ENCODE measurements at places on chromosomes 3 and 15.

- no peak for DNase-seq
Observed at GRCh38 chr3:14253022-14253706, 74.5 kb downstream of the LSM3 start.

- no peak for DNase-seq
Observed at GRCh38 chr15:60370105-60370868, 27.5 kb downstream of the ANXA2 start.

- DNase-seq, result peak; percentile 6
Observed at GRCh38 chr15:93974804-93975481, 256.4 kb upstream of the MCTP2 start.

DNA sequence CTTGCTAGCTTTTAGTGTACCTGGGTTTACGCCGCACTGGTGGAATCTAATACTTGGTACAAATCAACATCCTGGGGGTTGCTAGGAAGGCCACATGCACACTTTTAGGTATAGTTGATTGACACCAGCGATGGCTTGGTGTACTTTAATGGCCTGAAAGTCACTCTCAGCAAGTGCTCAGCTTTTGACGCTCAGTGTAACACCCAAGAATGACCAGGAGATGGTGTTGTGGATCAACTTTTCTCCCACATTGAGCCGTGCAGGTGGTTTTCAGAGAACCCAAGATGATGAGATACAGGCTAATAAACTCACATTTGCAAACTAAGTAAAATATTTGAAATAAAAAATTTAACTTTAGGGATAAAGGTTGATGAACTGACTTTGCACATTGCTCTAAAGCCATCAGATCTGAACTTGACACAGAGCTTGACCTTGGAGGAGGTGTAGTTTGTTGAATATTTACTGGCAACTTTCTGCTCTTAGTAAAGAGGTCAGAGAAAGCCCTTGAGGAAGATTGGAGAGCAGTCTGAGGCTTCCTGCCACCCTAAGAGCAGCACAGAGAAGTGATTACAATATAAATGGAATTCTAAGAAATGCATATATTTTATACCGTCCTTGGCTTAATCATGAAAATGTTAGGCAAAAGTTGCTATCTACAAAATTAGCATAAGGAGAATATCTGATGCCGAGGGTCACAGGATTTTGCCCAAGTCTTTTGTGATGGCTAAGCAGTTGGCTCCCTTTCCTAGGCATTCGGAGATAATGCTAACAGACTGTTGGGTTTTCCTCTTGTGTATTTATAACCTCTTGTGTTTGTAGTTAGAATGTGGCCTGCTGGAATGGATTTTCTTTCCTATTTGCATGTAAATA lies 143.4 kb upstream of the RASGRP1 start:
- no peak for DNase-seq

- DNase-seq, result no peak
Observed at GRCh38 chr3:30353711-30354467, 252.5 kb upstream of the TGFBR2 start.

GRCh38 chr3:183466575-183466974 lies 38.2 kb upstream of the MCF2L2 start:
- DNase-seq, result no peak

- DNase-seq, result no peak
Observed at GRCh38 chr3:9809615-9810432, at the start of gene TTLL3. Gene TTLL3 (plus strand): TSS chr3:9810262. CDS start chr3:9810662, 400 bp downstream.

DNA sequence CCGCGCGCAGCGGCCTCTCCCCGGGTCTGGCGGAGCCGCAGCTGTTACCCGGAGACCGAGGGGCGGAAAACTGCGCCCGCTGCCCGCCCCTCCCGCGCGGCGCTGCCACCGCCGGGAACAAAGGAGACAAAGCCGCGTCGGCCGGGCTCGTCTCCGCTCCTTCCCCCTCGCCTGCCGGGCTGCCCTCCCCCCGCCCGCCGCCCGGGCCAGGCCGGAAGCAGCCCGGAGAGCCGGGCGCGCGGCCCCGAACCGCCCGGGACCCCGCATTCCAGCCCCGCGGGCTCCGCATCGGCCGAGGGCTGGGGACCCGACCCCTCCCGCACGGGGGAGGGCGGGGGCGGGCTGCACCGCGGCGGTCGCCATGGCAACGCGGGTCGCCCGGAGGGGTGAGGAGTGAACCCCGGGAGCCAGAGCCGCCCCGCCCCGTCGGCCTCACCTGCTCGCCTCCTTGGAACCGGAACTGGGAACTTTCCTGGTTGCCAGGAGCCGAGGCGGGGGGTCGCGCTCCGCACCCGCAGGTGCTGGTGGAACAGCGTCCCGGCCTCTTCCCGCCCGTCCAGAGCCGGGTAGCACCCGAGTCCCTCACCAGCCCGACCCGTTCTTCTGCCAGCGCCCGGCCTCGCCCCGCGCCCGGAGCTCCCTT lies 448 bp downstream of the PLXNB1 start:
- no peak for DNase-seq

DNA sequence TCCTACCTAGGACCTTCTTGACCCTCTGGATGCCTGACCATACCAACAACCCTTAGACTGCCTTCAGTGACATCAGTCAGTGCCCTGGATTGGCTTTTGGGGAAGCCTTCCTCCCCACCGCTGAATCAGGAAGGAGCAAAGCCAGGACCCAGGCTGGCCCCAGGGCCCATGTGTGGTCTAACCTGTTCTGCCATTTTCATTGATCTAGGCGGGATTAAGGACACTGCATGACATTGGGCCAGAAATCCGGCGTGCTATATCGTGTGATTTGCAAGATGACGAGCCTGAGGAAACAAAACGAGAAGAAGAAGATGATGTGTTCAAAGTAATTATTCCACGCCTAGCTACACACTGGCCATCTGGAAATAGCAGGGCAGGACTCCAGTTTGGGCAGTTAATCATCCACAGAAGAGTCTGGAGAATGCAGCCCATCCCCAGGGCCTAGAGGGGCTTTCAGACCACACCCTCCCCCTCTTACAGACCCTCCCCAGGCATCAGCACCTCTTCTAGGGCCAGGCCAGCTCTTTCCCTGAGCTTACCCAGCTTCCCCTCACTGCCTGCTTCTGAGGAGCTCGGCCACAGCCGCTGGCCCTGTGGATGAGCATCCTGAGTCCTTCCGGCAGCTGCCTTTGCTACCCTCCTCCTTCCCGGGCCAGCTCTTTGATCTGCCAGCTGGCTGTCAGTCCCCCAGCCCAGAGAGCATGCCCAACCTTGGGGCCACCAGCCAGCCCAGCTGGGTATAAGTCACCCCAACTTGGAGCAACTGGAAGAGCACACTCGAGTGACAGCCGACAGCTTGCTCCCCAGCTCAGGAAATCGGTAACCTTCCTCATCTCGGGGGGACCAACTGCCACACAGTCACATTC lies 45.9 kb downstream of the CHDH start:
- no peak for DNase-seq

- DNase-seq, result no peak
Observed at GRCh38 chr15:73924171-73924921, 1.9 kb upstream of the LOXL1 start.

GRCh38 chr3:70736009-70736408 lies 423.6 kb upstream of the MDFIC2 start:
- DNase-seq, result no peak

DNA sequence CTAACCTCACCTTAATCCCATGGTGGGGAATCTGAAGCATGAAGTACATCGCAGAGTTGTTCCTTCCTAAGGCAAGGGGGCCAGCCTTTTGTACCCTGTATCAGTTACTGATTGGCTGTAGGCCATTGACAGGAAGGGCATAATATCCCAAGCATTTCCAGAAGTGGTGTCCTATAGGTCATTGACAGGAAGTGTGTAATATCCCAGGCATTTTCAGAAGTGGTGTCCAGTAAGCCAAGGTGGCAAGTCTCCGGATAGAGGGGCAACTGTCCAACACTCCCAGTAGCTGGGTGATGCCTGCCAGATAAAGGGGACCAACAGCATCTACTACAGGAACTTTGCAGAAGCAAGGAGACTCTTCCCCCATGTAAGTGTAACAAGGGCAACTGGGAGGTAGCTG lies 52.1 kb upstream of the MYRIP start:
- DNase-seq, result no peak

DNA sequence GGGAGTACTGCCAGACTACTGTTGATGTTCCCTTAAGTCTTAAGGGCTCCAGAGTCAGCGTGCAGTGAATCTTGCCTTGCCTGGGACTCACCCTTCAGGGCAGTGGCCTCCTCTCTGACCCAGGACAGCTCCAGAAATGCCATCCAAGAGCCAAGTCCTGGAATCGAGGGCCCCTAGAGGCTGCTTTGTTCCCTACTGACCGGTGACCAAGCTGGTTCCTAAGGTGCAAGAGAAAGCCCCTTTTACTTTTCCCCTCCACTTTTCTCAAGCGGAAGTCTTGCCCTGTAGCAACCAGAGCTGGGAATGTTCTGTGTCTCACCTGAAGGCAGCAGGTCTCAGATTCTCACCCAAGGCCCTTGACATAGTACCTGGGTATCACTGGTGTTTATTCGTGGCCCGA lies 238.0 kb downstream of the DOCK3 start:
- no peak for DNase-seq

GRCh38 chr15:70493376-70493775 lies 270.0 kb downstream of the UACA start:
- no peak for DNase-seq

GRCh38 chr15:40871749-40872617 lies 2.1 kb downstream of the RHOV start:
- no peak for DNase-seq

GRCh38 chr3:89300981-89301380 lies 193.6 kb downstream of the EPHA3 start:
- no peak for DNase-seq

DNA sequence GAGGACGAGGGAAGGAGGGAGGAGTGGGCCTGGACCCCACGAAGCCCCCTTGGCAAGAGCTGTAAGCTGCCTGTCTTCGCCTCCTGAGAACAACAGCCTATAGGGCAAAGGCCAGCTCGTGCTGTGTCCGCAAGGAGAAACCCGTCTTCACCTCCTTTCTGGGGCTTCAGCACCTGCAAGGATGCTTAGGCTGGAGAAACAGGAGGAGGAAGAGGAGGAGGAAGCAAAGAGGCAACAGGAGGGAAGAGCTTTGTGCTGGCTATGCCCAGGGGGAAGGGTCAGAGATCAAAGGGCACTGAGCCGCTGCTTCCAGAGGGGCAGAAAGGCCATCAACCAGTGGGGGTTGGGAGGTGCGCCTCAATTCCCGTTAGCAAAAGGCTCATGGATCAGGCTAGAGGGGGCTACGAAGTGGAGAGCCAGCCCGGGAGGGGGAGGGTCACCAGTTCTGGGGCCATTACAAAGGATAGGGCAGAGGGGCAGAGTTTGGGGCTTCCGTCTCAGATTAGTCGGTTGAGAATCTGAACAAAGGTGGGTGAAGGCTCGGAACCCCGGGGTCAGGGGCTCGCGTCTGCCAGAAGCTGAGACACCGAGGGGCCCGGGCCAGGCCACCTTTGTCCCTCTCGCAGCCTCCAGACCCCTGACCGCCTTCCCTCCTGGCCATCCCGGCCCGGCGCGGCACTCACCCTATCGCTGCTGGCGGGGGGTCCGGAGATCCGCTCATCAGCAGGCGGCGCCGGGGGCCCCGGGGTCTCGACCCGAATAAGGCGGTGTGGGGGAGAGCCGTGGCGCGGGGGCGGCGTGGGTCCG lies 792 bp downstream of the SHF start:
- DNase-seq, result no peak

- DNase-seq, result no peak
Observed at GRCh38 chr15:94844198-94844537, 612.8 kb downstream of the MCTP2 start.

- no peak for DNase-seq
Observed at GRCh38 chr3:61580982-61581643, 19.7 kb downstream of the PTPRG start.

DNA sequence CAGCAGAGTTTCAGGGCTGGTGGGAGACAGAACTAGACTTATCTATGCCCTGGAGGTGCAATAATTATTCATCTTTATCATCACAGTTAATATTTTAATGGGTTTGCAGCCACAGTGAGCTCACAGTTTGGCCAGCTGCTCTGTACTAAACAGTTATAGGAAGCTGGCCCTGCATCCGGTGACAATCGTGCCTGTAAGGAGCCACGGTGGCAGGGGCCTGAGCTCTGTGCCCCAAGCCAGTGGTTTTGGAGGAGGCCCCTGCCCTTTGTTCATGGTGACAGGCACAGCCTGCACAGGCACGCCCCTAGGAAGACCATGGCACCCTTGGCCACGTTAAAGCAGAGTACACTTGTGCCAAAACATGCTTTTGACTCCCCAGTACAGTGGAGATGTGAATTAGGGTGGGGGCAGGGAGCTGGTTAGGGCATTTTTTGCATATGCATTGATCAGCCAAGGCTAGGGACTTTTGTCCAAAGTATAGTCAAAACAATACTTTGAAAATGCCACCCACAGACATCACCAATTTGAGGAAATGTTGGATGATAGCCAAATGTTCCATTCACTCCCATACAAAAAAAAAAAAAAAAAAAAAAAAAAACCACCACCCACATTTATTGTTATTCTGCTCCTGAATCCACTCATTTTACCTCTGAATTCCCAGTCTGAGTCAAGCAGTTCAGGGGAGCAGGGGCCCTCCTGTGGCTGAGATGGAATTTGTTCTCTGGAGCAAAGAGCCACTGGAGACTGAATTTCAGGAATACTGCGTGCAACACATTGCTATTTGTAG lies 3.4 kb upstream of the RFTN1 start:
- DNase-seq, result no peak

DNA sequence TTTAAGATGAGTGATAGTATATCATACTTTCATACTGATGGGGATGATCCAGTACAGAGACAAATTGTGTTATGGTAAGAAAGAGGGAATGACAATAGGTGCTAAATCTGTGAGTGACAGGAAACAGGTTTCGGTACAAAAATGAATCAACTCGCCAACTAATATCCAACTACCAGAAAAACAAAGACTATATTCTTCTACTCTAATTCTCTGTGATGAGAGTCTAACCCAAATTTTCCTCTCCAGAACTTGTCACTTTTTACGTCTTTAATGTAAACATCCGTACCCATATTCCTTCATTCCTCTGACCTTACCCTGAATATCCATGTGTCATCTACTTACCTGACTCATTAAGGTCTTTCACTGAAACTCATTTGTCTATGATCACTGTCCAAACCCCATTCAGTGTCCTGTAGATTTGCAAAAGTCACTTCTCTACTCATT lies 39.6 kb downstream of the SCAPER start:
- no peak for DNase-seq

- DNase-seq, result peak; percentile 23
Observed at GRCh38 chr3:57787867-57788623, 31.9 kb downstream of the SLMAP start.

GRCh38 chr15:96410175-96411055 lies 79.9 kb downstream of the NR2F2 start:
- no peak for DNase-seq

DNA sequence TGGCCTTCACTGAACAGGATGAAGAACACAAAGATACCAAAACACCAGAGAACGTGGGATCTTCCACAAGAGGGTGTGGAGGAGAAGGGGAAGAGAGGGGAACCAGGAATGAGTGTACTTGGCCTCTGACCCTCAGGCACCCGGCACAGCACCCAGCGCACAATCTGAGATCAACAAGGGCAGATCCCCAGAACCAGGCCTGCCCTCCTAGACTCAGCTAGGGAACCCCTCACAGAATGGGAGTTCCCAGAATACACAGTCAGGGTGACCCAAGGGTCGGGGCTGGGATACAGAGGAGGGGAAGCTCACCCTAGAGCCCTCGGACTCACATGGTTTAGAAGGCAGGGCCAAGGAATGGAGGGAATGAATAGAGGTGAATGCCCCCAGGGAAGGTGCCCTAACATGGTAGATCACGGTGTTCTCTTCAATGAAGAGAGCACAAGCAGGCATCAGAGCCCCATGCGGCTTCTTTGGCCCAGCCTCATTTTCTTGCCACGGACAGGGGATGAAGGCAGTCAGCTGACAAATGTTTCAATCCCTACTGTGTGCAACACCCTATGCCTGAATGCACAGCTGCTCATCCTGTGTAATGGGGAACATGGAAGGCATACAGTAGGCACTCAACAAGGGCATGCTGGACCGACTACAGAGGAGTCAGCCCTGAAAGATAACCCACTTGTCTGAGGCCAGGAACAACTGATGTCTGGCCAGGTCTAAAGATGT lies 13.1 kb downstream of the BMF start:
- no peak for DNase-seq

Measured in epithelial cell of proximal tubule (primary cell).